ENCODE measurements at places on chromosomes 3 and 15.
A peak's percentile ranks its signal among the peaks of the same experiment; 100 is the strongest.

DNA sequence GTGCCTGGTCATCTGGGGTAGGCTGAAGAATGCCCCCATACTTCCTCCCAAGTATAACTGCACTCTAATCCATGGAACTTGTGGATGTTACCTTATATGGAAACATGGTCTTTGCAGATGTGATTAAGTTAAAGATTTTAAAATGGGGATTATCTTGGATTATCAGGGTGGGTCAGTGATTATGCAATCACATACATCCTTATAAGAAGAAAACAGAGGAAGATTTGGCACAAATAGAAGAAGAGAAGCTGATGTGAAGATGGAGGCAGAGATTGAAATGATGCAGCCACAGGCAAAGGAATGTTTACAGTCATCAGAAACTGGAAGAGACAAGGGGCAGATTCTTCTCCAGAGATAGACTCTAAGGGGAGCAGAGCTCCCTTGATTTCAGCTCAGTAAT, 1.8 kb upstream of the MRPS22 start:
- DNase-seq: no peak

GRCh38 chr3:141070727-141071357, 19.7 kb downstream of the SPSB4 start:
- peak; percentile 91 for DNase-seq

DNA sequence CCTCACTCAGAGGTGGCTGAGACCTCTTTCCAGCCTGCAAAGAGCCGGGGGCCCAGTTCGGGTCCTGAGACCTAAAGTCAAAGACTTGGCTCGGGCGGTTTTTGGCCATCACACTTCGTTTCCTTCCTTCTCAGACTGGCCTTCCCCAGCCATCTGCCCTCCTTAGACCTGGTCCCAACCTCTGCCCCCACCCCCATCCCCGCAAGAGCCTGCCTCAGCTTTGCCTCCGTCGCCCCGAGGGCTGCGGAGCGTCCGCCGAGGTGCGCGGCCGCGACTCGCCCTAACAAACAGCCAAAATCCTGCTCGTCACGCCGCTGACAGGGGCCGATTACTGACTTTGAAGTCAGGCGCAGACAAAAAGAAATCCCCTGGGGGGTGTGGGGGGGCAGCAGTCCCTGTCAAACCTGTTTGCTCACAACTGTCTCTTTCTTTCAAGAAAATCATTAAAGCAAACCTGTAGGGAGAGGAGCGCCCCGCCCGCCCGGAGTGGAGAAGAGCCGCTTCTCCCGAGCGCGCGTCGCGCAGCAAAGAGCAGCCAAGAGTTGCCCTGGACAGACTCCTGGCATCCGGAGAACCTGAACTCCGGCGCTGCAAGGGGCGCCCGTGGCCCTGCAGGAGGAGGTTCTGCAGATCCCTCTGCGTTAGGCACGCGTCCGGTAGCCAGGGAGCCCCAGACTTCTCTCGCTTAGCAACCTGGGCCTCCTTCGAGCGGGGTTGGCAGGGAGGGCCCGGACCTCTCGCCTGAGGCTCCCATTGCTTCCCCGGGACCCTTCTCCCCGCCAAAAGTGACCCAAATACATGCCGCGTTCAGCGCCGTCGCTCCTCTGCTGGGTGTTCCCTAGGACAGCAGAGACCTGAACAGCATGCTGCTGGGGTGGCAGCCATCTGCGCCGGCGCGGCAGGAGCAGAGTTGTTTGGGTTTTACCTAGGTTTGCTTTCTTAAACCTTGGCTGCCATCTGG, 4.5 kb downstream of the SOX14 start:
- DNase-seq: peak; percentile 72

GRCh38 chr3:37935756-37936666, 54.6 kb upstream of the VILL start:
- no peak for DNase-seq

DNA sequence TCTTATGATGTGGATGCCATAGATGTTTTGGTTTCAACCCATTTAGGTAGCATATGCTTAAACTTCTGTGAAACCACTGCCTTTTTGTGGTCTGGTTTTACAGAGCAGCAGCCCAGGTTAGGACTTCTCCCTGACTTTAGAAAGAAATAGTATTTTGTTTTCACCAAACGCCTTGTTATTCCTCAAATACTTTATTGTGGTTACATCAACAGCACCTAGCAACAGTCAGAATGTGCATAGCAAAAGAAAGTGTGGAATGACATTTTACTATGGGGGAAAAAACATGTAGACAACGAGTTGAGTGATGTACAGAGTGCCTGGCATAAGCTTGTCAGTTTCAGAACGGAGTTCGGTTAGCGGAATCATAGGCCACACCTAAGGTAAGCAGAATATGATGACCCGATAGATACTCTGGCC, 159.2 kb downstream of the TPRG1 start:
- no peak for DNase-seq

DNA sequence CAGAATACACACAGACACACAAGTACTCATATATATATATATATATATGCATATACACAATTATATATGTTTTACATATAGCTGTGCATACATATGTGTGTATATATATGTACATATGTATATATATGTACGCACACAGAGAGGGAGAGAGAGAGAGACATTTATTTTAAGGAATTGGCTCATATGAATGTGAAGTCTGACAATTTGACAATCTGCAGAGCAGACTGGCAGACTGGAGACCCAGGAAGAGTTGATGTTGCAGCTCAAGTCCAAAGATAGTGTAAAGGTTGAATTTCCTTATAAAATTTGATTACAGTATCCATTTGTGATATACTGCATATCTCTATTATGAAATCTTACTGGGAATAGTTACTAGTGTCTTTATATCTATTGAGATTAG, 1330.3 kb upstream of the CADM2 start:
- no peak for DNase-seq

GRCh38 chr15:40398413-40398873, 7.2 kb upstream of the IVD start:
- DNase-seq: no peak

DNA sequence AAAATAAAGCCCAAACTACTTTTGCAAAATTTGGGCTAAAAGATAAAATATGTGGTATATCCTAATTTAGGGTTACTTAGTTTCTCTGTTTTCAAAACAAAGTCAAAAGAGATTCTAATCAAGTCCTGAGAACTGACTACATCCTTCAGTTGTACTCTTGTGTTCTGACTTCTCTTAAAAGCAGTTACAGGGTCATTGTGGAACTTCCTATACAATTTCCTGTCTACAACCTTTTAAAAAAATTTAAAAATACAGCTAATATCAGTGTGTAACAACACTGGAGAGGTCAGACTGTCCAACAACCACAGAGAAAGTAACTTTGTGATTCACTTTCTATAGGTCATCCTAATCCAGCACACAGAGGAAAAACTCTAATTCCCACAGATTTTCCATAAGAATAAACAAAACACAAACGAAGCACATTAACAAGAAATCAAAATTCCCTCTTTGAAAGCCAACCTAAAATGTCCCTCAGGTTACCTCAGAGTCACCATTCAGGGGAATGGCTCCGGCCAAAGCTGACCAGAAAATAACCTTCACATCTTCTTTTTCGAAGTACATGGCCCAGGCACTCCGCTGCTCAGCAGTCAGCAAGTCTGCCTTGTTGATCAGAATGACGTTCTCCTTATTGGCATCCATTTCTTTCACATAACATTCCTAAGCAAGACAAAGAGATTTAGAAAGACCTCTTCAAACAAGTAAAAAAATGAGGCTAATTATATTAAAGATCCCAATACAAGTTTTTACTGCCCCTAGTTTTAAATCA, 13.3 kb downstream of the LSG1 start:
- DNase-seq: no peak

DNA sequence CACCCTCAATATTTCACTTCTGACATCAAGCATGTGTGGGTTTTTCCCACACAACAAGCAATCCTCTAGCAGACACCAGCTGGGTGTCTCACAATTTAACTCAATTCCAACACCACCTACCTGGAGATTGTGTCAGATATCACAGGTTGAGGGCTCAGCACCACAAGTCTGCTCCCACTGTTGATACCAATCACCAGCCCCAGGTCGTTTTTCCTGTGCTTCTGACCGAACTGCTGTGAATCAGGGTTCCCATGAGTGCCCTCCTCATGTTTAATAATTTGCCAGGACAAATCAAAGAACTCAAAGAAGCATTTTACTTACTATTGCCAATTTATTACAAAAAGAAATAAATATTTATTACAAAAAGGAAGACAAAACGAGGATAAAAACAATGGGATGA, 25.0 kb upstream of the PRR20G start:
- no peak for DNase-seq
